ENCODE measurements at places on chromosomes 1 and 21.

DNA sequence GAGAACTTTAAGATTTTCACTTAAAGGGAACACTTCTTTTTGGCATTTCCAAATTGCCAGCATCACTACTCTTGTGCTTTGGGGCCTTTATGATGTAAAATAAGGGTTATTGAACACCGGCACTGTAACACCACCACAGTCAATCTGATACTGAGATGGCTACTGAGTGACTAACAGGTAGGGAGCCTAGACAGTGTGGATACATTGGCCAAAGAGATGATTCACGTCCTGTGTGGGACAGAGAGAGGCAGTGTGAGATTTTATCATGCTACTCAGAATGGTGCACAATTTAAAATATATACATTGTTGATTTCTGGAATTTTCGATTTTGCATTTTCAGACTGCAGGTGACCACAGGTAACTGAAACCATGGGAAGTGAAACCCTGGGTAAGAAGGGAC is 261.6 kb downstream of the SPATA17 start:
- DNase-seq = no peak

- no peak for DNase-seq
Measured at GRCh38 chr1:232501854-232502253, 128.1 kb downstream of the SIPA1L2 start.

DNA sequence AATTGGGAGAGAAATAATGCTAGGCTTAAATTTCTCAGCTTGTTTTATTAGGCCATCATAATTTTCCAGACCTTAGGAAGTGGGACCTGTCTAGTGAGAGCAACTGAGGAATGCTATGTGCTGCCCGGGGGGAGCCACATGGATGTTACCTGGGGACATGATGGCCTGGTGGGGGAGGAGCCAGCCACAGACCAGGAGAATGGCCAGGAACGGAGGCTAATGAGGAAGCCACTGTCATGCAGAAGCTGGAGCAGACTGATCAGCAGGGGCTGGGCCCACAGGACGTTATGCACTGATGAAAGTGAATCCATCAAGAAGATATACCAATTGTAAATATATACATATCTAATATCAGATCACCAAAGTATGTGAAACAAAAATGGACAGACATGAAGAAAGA is 4.6 kb upstream of the KRTAP10-1 start:
- DNase-seq = no peak

GRCh38 chr1:17356387-17357026 is 15.5 kb upstream of the PADI6 start:
- no peak for DNase-seq

DNA sequence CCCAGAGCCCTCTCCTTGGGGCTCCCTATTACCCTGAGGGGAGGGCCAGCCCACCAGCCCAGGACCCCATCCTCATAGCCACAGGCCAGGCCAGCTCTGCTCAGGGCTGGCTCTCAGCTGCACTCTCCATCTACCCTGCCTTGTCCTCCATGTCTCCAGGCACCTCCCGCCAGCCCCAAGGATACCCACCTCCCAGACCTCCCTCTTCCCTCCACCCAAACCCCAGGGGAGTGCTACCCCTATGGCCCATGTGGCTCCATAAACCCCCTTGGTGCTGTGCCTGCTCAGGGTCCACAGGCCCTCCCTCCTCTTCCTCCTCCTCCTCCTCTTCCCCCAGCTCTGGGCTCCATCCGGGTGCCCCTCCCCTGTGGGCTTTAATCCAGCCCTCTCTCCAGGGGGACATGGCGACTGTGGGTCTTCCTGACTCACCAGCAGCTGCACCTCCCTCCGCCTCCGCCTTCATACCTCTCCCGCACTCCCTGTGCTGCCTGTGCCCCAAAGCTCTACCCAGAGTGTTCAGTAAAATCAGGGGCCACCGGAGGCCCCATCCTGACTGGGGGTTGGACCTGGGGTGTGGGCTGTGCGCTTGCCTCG is 9.1 kb downstream of the YBEY start:
- DNase-seq = no peak

DNA sequence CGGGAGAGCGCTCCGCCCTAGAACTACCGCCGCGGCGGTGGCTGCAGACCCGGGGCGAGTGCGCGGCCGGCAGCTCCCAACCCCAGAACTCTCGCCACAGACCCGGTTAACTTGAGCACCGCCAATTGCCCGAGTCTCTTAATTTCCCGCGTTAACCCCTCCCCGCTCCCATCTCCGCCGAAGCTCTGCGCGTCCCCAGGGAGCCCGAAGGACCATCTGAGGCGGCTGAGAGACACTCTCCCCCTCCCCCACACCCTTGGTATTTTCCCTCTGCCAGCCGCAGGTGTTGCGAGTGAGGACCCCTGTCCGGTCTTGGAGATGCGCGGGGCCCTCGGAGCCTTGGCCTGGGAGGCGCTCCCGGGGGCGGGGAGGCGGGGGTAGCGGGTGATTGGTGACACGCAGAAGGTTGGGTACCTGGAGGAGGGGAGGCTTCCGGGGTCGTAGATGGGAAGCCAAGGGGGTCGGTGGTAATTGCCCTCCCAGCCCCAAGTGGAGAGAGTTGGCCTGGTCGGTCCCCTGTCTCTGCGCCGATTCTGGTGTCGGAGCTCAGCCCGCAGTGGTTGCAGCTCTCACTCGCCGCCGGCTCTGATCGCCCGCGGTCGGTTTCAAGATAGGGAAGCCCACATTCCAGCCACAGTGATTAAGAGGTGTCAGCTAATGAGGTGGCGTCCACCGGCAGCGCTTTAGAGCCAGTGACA is 858 bp upstream of the SUSD4 start:
- DNase-seq = no peak

- no peak for DNase-seq
Measured at GRCh38 chr1:168397806-168398205, 117.1 kb downstream of the TBX19 start.

DNA sequence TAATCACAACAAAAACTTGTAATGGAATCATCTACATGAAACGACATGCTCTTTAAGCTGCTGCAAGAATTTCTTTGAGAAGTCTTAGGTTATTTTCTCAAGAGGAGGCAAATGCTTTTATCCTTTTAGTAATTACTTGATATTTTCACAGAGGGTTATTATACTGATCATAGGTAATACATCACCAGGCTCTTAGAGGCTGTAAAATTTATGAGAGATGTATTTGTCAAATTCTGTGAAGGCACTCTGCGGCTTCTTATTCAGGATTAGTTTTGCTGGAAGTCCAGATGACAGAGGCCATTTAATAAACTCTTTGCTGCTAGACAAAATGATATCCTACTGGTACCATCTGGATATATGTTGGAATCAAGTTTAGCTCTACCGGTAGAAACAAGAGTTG is 624.3 kb upstream of the BRINP3 start:
- DNase-seq = no peak

DNA sequence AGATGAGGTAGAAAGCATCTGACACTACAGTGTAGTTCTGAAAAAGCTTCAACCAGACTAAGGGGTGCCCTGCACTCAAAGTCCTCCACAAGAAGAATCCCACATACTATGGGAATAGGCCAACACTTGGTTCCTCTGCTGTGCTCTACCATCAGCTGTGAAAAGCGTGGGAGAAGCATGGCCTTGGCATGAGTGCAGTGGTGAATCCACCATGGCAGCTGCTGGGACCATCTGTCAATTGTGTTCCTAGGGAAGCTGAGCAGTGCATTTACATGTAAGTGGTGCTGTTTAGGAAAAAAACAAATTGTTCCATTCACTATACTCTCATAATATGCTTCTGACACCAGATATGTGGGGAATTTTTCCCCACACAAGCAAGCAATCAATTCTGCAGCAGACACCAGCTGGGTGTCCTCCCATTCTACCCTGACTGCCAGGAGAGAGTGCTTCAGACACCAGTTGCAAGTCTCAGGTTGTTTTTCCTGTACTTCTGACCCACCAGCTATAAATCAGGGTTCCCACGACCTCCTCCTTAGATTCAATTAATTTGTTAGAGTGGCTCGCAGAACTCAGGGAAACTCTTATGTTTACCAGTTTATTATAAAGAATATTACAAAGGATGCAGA is 230.8 kb upstream of the CHRM3 start:
- DNase-seq = peak; percentile 47

DNA sequence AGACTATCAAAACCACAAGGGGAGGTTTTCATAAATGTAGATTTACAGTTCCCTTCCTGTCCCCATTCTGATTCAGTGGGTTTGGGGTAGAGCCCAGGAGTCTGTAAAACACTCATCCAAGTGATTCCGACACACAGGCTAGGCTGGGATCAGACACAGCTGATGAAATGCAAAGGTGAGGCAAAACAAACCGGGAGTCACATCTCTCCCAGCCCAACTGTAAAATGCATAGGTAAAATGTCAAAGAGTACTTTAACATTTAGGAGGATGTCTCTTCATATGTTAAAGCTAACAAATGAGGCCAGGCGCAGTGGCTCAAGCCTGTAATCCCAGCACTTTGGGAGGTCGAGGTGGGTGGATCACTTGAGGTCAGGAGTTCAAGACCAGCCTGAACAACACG is 45.0 kb downstream of the ZNF281 start:
- DNase-seq = no peak

DNA sequence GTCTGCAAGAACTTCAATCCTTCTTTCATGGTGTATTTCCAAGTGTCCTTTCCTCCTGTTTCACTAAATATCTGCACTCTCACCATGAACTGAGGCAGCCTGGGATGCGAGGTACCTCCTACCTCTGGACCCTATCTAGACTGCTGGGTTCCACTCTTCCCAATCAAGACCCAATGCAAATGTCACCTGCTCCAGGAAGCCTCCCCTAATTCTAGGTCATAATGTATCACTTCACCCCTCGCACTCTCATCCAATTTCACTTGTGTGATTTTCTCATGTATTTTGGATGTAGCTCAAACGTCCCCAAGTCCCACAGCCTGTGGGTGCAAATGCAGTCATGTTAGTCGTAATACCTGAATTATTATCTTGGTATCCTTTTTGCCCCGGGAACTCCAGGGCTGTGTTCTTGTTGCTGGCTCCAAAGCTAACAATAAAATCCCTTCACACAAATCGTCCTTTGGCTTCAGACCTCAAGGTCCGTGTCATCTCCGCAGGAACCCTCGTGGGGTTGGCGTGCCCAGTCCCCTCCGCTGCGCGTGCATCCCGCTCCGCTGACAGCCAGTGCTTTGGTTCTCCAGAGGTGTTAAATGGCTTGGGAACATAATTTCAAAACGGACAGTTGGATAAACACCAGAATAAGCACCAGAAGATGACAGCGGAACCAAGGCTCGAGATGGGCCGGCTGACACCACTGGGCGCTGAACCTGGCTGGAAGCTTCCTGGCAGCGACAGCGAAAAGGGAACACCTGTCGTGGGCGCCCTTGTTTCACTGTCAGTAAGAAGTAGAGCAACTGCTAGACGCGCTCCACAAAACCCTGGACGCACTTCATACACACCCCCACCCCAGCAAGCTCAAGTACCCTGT is 1.0 kb upstream of the BACH1 start:
- DNase-seq = no peak

DNA sequence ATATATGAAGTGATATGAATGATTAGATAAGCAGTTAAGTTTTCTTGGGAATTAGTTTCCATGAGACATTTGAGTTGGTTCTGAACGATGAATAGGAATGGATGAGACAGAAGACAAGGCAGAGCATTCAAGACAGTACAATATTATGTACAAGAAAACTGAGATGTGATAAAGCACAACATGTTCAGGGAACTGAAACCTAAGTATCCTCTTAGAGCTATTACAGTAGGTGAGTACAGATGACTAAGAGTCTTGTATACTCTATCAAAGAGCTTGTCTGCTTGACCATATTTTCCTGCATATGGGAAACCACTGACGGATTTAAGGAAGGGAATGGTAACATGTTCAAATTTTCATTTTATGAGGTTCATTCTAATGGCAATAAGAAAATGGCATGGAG is 61.6 kb downstream of the NME7 start:
- DNase-seq = no peak

DNA sequence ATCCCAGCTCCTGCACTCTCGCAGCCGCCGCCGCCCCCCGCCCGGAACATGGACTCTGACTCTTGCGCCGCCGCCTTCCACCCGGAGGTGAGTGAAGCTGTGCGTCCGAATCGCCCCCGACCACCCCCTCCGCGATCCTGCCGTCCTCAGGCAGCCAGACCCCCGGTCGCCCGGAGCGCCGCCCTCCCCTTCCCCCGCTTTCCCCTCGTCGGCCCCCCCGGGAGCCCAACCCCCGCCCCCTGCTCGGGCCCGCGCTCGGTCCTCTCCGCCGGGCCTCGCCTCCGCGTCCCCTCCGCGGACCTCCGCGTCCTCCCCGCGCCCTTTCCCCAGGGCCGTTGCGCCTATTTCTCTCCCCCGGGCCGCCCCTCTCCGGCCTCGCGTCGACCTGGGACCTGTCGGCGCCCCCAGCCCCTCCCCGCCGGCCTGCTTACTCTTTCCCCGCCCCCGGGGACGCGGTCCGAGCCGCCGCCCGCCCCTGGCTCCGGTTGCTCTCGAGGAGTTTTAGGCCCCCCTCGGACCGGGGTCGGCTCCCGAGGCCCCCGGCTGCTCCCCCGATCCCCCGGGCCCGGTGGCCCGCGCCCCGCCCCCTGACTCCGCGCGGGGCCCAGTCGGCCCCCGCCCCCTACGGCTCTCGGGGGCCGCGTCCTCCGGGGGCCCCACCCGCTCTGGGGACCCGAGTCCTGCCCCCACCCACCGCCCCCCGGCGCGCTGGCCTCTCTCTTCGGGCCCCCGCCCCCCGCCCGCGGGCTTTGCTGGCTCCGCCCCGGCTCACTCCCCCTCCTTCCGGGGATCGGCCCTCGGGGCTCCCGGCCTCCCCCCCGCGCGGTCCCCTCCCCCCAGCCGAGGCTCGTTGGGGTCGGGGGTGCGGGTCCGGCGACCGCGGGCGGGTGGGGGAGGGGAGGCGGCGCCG is 743 bp downstream of the PHF13 start:
- DNase-seq = peak; percentile 73

- no peak for DNase-seq
Measured at GRCh38 chr1:4836574-4836973, 182.2 kb downstream of the AJAP1 start.

- DNase-seq = no peak
Measured at GRCh38 chr1:9761855-9762254, 61.9 kb downstream of the CLSTN1 start.
